ENCODE measurements at places on chromosomes 4 and X.

- no peak for DNase-seq
Observed at GRCh38 chr4:75673959-75674328, 733 bp upstream of the G3BP2 start.

DNA sequence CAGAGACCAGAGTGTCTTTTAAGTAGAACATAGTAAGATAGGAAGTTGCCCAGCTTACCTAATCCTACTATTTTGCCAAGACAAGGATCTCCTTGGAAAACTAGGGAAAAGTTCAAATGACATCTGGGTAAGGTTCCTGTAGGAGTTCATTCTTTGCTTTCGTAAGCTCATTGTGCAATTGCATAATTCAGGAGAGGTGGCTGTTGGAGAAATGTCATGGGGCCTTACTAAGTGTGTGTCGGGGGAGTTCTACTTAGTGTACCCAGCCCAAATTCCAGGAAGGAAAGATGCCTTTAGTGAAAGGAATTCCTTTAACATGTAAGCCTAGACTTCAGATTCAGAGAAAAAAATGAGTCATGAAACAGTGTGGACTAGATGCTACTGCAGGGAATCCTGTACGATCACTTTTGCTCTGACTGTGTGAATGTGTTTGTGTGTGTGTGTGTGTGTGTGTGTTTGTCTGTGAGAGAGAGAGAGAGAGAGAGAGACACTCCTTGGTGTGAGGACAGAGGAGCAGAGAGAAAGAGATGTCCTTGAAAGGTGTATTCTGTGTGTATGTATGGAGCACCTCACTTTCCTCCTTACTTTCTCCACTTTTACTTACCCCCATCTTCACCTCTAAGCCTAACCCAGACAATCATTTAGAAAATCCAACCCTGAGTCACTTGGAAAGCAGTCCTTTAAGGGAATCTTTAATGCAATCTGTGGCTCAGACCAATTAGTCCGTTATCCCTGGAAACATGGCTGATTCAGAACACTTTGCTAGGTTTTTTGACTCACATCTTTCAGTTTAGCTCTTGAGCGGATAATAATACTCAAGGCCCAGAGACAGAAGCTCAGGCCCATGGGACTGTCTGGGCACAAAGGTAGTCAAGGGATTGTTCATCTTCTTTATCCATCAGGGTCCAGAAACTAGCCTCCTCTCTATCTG is 114.5 kb upstream of the ACSL4 start:
- no peak for DNase-seq

DNA sequence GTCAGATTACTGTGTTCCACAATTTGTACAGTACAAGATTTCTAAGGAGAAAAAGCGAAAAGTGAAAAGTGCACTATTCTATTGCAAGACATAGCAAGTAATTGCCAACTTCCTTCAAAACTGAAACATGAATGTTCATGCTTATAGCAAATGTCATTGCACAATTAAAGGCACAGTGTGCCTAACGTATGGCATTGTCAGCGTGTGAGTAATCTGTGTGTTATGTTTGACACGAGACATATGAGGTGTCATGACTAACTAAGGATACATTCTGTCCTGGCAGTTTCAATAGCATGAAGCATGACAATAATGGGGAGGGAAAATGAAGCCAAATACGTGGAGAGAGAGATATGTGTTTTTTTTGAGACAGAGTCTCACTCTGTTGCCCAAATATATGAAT is 33.6 kb upstream of the TBC1D9 start:
- no peak for DNase-seq

DNA sequence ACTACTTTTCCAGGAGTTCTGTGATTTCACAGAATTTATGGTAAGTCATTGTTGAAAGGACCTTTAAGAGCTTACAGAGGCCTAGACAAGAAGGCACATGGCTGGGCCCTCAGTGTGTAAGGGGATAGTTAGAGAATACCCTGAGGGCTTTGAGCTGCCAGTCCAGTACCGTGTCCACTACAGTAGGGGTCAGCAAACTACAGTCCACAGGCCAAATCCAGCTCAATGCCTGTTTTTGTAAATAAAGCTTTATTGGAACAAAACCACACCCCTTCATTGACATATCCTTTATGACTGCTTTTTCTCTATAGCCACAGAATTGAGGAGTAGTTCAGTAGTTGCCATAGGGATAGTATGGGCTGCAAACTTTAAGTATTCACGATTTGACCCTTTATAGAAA is 176.2 kb downstream of the MID1 start:
- DNase-seq: no peak

DNA sequence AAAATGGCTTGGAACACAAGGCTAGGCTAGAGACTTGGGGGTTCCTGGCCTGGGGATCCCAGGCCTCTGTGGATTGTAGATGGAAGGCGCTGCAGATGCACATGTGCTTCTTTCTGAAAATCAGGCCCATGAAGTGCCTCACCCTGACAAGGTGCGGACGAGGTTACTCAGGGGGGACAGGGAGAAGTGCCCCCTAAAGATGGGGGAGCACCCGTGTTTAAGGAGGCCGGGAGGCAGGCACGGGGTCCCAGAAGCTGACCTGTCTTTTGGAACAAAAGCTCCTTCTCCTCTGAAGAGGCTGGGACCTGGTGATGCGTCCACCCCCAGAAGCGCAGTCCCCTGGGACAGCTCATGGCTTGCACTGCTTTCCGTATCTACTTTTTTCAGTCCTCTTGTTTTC is 2.4 kb downstream of the PDZD4 start:
- DNase-seq: no peak

- DNase-seq: no peak
Observed at GRCh38 chrX:46311581-46312120, 233.6 kb downstream of the ZNF674 start.

DNA sequence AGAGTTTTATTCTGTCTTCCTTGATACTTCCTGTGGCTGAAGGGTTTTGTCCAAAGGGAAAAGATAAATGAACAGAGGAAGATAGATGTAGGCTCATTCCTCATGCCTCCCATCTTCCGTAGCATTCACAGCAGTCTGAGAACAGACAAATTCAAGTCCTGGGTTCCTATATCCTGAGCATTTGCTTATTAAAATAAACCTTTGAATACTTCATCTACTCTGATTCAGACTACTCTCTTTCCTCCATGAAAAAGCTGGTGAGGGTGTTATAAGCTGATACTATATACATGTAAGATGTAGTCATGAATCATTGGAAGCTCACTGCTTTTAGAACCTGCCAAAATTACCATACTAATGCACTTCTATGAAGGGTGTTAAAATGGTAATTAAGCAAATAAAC is 61.2 kb downstream of the GAB1 start:
- no peak for DNase-seq

DNA sequence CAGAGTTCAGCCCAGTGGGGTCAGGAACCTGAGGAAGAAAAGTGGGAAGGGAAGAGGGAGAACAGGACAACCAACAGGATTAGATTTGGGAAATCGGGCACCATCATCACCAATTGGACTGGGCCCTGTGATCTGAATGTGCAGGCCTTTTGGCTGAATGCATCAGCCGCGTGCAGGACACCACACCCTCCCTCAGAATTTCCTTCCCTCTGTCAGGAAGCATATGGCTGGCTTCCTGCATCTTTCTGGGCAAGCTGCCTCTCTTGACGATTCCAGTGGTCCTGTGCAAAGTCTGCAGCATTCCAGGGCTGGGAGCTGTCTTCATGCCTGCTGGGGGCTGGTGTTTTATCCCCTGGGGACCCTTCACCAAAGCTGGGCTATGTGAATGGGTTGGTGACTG is 16.4 kb downstream of the MAGEA4 start:
- DNase-seq: no peak

DNA sequence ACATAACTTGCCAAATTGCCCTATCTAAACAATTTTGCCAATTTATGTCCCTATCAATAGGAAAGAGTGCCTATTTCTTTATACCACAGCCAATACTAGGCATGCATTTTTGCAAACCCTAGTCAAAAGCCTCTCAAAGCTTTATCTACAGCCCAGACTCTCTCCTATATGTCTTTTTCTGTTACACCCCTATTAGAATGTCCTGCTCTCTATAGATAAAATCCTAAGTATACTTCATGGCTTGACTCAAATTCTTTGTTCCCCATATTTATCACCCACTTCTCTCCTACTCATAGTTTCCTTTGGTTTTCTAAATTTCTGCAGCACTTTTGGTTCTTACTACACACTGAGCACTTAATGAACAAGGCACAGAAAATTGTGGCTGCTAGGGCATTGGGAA is 38.0 kb downstream of the NUP62CL start:
- no peak for DNase-seq

GRCh38 chr4:173151496-173151895 is 17.1 kb upstream of the GALNT7 start:
- DNase-seq: no peak

DNA sequence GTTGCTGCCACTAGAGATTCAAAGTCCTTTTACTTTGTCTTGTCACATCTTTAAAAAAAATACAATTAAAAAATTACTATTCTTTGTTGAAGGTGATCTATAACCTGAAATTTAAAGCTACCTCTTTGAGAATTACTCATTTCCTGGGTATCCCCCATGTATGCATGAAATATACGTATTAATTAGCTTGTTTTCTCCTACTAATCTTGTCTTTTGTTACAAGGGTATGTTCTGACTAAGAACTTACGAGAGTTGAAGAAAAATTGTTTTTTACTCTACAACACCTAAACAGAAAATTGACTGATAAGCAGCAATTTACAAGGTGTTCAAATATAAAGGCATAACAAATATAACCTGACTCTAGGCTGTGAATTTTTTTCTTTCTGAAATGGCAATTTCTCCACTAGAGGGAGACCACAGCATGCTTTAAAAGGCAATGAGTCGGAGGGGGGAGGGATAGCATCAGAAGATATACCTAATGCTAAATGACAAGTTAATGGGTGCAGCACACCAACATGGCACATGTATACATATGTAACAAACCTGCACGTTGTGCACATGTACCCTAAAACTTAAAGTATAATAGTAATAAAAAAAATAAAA is 249.6 kb downstream of the OPHN1 start:
- peak; percentile 4 for DNase-seq

DNA sequence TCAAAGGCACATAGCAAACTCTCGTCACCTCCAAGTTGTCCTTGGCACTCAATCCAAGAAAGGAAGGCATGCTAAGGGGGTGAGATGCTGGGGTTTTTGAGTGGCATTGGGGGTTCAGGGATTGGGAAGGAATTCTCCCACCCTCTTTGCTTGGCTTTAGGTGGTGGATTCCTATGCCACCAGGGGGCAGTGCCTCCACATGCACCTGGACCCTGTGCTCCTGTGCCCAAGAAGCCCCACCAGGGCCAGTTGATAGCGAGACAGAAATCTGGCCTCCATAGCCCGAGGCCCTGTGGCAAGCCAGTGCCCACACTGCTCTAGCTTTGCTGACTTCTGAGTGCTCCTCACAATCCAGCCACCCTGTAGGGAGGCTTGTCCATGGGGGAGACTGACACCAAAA is 2.0 kb upstream of the FATE1 start:
- DNase-seq: no peak

GRCh38 chrX:30593440-30594200 is 16.1 kb upstream of the TASL start:
- no peak for DNase-seq

DNA sequence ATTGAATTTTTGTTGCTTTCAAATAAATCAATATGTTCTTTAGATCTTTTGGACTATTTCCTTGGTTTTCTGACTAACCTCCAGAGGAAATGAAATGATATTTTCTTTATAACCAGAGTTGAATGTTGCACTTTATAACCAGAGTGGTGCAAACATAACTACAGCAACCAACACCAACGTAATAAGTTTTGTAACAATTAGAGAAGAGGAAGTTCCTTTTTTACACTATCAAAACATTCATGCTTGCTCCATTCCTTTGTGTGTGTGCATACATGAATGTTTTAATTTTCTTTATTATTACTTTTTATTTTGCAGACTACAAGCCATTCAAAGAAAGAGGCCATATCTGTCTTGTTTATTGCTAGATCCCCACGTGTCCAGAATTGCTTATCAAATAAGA is 193.0 kb upstream of the PPP3CA start:
- DNase-seq: no peak

GRCh38 chr4:75698963-75699228 is 25.5 kb upstream of the USO1 start:
- no peak for DNase-seq

DNA sequence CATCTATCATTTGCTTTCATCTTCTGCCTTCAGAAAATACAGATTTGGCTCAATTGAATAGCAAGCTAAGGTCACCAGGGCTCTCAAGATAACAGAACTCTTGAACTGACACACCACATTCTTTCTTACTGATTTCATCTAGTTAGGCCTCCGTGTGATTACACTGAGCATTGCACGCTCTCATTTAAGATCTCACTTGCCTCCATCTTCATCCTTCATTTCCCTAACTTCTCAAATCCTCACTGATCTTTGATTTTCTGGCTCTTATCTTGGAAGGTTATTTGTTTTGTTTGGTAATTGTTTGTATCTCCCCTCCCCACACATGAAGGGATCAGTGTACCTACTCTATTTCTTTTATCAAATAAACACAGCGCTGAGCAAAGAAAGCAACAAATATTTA is 47.7 kb downstream of the MANBA start:
- DNase-seq: no peak

- DNase-seq: no peak
Observed at GRCh38 chr4:54800831-54801530, 143.2 kb downstream of the KIT start.

GRCh38 chrX:128464116-128464515 is 411.9 kb upstream of the ACTRT1 start:
- no peak for DNase-seq

GRCh38 chrX:22520128-22520828 is 247.6 kb downstream of the CBLL2 start:
- DNase-seq: no peak

DNA sequence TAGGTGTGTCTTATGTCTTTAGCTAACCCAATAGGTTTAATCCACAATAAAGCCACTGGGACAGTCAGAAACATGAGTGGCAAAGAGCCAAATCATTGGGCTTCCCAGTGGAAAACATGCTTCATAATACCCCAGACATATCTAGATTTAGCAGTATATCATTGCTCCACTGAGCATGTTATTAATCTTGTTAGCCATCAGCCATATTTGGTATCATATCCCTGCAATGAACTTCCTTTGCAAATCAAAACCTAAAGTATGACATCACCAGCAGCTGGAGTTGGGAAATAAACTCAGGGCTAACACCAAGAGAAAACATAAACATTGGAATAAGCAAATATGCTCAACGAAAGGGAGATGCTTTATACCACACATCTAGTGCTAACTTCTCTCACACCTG is 280.8 kb upstream of the NOCT start:
- DNase-seq: no peak

- DNase-seq: no peak
Observed at GRCh38 chr4:109811707-109812106, 3.9 kb upstream of the GAR1 start.

DNA sequence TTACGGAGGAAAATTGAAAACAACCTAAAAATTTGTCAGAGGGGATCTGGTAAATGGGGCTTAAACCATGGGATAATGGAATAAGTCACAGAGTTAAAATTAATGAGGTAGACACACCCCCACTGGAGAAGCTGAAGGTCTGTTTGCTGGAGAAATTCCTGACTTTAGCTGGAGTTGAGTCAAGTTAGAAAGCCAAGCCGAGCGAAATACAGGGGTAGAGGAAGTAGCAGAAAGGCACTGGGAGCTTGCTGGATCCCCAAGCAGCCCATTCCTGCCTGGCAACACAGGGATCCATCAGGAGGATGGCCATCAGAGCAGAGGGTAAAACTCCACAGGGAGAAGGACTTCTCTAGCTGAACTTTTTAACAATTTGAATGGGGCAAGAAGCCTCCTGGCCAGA is 163.8 kb downstream of the ATRX start:
- DNase-seq: no peak

- DNase-seq: peak; percentile 1
Observed at GRCh38 chrX:19382555-19383145, 38.9 kb downstream of the PDHA1 start.
